H54 (cell line): ENCODE measurements at places on chromosomes 5 and 9.

- peak; percentile 77 for DNase-seq
These were observed 79.8 kb downstream of the HSD17B3 start for GRCh38 chr9:96222132-96222531.

DNA sequence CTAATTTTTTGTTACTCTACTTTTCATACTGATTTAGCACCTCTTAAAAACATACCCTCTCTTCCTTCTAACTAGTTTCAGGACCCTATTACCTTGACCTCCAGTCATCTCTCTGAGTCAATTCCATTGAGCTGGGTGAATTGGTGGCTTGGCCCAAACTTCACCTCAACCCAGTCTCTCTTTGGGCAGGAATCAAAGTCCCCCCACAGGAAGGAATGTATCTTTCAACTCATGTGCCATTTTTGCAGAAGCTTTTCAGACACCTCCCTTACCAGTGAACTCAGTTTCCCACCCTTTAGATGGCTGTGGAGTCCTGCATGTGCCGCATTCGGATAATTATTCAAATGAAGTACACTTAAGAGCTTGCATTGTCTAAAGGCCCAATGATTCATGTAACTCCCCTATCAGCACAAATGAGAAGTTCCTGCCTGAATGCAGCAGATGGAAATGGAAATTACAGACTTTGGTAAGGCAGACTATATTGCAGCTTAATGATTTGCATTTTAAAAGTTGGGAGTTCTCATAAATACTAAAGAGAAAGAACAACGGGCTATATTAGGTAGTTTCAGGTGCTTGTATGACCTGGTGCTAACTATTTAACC lies 693.5 kb downstream of the PTPRD start:
- DNase-seq: no peak

- DNase-seq: no peak
These were observed 311.5 kb upstream of the IRX4 start for GRCh38 chr5:2194236-2194555.

GRCh38 chr5:37876943-37877342 lies 37.1 kb upstream of the GDNF start:
- DNase-seq: no peak

DNA sequence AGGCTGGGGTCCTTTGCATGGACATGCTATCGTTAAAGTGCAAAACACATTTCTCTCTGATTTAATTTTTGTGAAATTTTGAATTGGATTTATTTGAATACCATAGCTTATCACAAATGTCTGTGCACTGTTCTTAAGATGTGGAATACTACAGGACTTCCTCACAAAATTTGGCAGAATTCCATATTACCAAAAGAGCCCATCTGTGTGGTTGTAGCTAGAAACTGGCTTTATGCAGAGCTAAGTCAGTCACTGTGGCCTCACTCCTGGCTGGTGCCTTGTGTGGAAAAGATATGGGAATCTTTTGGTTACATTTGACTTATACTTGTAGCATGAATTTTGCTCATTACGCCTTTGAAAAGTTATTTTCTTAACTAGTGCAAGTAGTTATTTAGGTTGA lies 35.5 kb downstream of the ACO1 start:
- DNase-seq: no peak

DNA sequence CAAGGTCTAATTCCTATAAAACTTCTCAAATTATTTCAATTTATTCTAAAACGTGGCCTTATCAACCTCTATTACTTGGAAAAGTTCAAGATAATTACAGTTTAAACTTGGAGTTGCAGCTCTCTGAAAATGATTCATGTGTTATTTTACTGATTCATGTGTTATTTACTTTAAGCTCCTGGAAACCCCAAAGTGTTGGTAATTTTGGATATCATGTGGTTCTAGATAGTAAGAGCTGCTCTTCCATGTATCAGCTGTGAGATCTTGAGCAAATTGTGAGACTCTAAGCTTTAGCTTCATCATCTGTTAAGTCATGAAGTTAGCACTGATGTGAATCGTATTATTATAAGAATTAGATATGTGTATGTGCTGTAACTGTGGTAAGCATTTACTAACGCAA lies 749.2 kb downstream of the TLE4 start:
- peak; percentile 10 for DNase-seq

DNA sequence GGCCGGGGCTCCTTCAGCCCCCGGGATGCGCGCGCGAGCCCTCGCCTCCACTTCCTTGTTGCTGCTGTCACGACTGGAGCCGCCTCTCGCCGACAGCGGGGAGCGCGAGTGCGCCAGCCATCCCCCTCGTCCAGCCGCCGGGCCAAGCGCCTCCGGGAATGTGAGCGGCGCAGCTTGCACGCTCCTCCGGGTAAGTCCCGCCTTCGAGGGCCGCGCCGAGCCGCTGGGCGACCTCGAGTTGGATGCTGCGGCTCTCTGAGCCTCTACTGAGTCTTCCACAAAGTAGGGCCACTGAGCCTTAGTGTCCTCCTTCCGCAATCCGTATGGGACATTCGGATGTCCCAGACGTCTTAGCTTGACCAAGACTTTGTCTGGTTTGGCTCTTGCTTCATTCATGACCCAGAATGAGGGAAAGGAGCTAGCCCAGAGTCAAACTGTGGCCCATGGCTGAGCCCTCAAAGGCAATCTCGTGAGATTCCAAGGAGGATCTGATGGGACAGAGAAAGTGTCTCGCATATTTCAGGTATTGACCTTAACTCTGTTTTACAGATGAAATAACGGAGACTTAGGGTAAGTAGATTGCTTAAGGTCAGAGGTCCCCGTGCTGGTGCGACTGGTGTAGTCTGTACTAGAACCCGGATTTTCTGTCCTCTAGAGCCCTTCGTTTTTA lies 586 bp downstream of the HMGXB3 start:
- DNase-seq: no peak

GRCh38 chr5:36692791-36693763 lies 86.7 kb downstream of the SLC1A3 start:
- no peak for DNase-seq

DNA sequence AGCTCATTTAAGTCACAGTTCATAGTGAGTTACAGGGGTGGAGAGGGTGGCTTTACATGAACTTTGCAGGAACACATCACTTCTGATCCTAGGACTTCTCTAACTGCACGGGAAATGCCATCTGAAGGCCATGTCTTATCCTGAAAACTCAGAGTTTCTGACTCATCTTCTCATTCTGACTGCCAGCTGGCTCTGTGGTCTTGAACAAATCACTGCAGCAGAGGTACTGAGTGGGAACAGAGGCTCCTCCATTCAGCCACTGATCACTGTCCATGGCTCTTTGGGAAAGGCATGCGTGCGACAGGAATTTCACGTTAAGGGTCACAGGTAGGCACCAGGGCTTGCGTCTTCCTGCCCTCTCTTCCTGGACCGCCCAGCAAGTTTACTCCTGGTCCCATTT lies 114.6 kb upstream of the LRRTM2 start:
- DNase-seq: no peak

GRCh38 chr9:14932641-14933040 lies 22.4 kb upstream of the FREM1 start:
- no peak for DNase-seq

- no peak for DNase-seq
These were observed 46.2 kb downstream of the LIX1 start for GRCh38 chr5:97096191-97096590.

DNA sequence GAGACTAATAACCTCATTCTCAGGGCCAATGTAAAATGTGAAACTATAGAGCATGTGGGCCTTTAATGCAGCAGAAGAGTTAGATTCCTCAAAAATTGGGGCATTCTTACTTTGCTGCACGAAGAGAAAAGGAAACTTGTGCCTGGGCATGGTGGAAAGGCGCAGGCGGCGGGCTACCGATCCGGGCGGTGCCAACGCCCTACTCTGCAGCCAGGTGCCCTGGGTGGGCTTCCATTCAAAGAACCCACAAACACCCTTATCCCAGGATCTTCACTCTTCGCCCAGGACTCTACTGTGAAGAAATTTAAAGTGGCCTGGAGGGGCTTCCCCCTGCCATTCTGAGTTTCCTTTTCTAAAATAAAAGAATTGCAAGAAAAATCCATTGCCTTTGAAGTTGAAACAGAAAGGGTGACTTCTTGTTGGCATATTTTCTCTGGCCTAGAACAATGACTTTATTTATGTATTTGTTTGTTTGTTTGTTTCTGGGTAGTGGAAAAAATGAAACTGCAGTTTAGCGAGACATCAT lies 124.9 kb downstream of the TMEM161B start:
- DNase-seq: no peak

DNA sequence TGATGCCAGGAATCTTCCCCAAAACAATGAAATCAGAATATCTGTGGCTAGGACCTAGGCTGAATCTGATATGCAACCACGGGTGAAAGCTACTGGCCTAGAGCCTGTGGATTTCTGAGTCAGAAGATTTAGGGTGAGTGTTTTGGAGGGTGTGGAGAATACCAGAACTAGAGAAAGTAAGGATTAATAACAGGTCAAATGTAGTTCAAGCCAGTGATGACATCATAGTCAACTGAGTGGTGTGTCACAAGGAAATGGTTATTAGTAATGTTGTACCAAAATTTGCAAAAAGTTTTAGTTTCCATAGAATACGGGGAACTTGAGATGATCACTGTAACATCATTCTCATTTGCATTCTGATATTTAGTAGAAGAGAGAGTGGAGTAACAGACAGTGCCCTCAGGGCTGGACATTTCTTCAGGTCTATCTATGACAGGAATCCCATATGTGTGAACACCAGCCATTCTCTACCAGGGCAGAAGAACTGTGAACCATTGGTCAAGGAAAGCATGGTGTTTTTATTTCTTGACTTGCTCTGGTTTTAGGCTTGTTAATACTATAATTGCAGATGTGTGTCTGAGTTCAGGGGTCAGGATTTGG lies 3.7 kb downstream of the GALNT12 start:
- DNase-seq: peak; percentile 91

DNA sequence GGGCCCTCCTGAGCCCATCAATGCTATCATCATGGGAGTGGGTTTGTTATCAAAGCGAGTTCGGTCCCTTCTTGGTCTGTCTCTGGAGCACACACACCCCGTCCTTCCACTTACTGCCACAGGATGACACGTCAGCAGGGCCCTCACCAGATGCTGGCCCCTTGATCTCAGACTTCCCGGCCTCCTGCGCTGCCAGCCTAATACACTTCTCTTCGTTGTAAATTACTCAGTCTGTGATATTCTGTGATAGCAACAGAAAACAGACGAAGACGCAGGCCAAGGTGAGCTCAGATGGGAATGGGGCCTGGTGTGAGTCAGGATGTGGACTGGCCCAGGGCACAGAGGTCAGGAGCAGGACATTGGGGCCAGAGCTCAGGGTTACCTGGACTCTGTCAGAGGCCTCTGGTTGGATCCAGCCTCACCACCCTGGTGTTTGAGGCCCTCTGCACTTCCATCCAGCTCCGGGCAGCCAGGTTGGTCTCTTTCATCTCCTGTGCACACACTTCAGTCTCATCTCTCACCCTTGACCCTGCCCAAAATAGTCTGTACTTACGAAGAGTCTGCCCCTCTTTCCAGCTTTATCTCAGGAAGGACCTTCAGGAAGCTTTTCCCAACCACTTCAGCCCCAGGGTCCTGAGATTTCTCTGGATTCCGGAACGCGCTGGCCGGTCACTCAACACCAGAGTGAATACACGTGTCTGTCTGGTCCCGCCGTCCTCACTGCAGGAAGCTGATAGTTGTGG lies 26.0 kb upstream of the CNOT6 start:
- no peak for DNase-seq

DNA sequence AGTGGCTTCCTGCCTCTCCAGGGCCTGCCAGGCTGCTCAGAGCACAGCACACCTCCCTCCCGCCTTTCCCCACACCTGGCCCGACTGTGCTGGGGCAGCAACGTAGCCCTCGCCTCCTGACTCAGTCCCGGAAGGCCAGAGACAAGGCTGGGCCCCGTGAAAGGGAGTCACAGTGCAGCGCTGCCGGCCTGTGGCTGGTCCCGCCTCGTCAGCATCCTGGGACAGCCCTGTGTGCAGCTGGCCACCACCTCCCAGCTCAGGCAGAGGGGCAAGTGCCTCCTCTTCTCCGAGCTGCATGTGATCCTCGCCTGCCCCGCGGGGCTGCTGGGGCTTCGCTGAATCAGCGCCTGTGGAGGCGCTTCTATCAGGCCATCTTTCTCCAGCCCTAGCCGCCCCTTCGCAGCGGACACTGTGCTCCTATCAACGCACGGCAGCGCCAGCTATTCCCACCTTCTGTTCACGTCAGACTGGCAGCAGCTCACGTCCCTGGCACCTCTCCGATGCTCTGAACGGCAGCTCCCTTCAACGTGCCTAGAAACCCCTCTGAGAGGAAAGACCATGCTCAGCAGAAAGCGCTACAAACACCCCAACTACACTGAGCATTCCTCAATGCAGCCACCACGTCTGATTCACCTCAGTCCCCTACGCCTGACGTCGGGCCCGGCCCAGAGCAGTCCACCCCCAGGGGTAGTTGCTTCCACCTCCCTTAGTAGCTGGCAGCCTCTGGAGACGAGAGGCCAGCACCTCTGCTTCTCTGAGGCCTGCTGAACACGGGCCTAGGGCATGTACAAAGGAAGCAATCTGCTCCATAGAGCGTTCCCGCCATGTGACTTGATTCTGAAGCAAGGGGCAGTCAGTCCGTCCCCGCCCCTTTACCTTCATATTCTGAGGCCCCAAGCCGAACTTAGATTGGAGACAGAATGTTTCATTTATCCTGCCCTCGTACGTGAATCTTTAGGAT lies 78.8 kb downstream of the GPR21 start:
- DNase-seq: no peak

DNA sequence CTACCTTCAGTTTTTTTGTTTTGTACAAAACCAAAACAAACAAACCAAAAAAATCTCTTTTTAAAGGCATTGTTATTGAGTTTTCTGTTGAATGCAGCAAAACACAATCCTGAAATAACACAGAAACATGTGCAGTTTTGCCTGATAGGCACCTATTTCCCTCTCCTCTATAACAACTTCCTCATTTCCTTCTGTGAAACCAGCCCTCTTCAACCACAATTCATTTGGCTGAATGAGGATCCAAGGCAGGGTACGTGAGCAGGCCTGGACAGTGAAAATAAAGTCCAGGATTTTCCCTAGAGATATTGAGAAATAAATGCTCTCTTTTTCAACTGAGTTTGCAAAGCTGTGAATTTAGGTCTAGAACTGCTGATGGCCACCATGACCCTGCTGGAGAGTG lies 134.8 kb upstream of the LARP1 start:
- DNase-seq: no peak

DNA sequence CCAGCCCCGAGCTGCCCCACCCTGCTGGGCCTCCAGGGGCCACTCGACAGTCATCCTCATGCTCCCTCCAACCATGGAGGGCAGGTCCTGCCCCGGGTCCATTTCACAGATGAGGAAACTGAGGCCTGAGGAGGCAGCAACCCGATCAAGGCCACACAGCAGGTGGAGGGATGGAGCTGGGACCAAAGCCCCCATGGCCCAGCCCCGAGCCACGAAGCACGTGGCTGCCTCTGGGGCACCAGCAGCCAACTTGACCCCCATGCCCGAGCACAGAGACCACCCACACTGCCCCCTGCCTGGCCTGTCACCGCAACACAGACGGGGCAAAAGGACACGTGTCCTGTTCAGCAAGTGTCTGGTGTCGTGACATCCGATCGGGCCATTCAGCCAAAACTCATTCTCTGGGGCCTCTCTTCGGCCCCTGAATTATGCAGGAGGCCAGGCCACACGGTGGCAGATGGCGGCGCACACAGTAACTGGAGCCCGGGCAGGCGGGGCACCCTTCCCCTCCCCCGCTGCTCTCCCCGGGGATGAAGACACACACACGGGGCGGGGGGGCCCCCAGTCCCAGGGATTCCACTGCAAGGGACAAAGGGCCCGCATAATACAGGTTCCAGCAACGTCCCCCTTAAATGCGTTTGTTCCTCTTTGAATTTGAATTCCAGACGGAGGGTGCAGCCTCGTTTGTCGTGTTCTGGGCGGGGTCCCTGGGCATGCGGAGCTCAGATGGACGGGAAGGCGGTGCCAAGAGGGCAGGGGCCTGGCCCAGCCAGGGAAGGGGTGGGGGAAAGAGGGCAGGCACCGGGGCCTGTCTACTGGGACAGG lies 29.4 kb upstream of the TMEM250 start:
- no peak for DNase-seq

- DNase-seq: no peak
These were observed 1.8 kb upstream of the DAB2IP start for GRCh38 chr9:121649476-121650216.
